ENCODE measurements at places on chromosomes 2 and 18.
A peak's percentile ranks its signal among the peaks of the same experiment; 100 is the strongest.

GRCh38 chr2:191636235-191636543 lies 41.7 kb upstream of the NABP1 start:
- no peak for DNase-seq

- DNase-seq = no peak
Observed at GRCh38 chr2:198242093-198242492, 437.7 kb downstream of the PLCL1 start.

DNA sequence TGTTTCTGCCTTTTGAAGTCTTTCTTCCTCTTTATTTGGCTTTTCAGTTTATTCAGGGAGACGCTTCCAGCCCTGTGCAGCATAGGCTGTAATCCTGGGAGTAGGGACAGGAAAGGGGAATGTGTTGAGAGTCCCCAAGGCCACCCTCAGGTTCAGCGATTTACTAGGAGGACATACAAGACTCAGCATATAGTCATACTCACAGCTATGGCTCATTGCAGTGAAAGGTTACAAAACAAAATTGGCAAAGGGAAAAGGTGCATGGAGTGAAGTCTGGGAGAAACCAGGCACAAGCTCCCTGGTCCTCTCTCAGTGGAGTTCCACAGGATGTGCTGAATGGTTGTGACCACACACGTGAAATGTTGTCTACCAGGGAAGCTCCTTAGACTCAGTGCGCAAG lies 49.6 kb upstream of the ZNF638 start:
- DNase-seq = no peak

- no peak for DNase-seq
Observed at GRCh38 chr18:11096839-11097750, 52.3 kb downstream of the PIEZO2 start.

DNA sequence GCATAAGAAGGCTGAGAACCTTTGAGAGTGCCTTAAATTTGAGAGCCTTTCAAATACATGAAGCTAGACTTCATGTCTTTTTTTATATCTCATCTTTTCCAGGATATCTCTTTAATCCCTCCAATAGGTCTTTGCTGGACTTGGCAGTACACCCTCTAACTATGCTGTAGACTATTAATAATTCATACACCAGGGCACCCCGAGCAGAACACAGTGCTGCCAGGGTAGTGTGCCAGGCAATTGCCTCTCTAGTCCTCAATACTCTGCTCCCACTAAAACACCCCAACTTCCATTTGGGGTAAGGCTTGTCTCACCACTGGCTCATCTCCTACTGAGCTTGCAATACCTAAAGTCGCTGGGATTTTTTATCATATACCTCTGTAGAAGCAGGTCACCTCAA lies 80.8 kb downstream of the VIT start:
- no peak for DNase-seq

GRCh38 chr2:114022360-114023085 lies 132.6 kb downstream of the ACTR3 start:
- no peak for DNase-seq

- no peak for DNase-seq
Observed at GRCh38 chr2:70300771-70301343, 1.0 kb downstream of the FAM136A start.

GRCh38 chr2:23131066-23131575 lies 253.9 kb upstream of the KLHL29 start:
- no peak for DNase-seq

DNA sequence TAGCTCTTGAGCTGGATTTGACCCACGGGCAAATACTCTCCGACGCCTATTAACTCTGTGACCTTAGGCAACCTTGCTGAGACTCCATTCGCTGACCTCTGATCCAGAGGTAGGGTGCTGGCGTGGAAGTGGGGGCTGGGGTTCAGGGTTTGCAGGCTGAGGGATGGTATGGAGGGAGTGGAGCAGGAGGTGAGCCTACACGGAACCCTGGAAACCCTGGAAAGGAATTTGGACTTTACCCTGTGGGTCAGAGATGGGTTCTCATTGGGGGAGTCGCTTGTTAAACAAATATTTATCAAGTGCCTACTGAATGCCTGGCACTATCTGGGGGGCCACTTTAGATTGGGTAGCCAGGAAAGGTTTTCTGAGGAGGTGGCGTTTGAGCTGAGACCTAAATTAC lies 58.2 kb upstream of the FZD7 start:
- no peak for DNase-seq

- no peak for DNase-seq
Observed at GRCh38 chr2:184463866-184464248, 134.5 kb upstream of the ZNF804A start.

GRCh38 chr2:231336700-231337099 lies 58.8 kb upstream of the B3GNT7 start:
- DNase-seq = no peak

GRCh38 chr2:25373269-25373981 lies 31.7 kb upstream of the DNMT3A start:
- no peak for DNase-seq

- no peak for DNase-seq
Observed at GRCh38 chr2:133568172-133568571, at the start of gene NCKAP5. Gene NCKAP5, minus strand, starts transcription at chr2:133568463. Its CDS starts 50,937 bp downstream, at chr2:133517526.

GRCh38 chr18:45835057-45835636 lies 9.7 kb downstream of the SIGLEC15 start:
- DNase-seq = no peak

DNA sequence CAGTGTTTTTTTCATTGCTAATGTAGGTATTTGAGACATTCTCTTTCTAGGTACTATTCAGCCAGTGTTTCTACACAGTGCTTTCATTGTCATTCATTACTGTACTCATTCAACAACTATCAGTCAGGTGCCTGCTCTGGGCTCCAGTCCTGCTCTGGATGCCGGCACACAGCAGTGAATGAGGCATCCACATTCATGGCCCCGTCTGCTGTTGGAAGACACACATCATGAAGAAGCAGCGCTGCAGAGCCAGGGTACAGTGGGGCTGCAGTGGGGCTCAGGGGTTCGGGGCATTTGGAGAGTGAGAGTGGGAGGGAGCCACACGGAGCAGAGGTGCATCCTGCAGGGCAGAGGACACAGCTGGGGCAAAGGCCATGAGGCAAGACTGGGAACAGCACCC lies 737.2 kb upstream of the RAB6C start:
- DNase-seq = no peak

- DNase-seq = peak; percentile 39
Observed at GRCh38 chr2:162297925-162298552, 20.4 kb downstream of the IFIH1 start.

GRCh38 chr2:66872081-66872985 lies 437.4 kb downstream of the MEIS1 start:
- no peak for DNase-seq

DNA sequence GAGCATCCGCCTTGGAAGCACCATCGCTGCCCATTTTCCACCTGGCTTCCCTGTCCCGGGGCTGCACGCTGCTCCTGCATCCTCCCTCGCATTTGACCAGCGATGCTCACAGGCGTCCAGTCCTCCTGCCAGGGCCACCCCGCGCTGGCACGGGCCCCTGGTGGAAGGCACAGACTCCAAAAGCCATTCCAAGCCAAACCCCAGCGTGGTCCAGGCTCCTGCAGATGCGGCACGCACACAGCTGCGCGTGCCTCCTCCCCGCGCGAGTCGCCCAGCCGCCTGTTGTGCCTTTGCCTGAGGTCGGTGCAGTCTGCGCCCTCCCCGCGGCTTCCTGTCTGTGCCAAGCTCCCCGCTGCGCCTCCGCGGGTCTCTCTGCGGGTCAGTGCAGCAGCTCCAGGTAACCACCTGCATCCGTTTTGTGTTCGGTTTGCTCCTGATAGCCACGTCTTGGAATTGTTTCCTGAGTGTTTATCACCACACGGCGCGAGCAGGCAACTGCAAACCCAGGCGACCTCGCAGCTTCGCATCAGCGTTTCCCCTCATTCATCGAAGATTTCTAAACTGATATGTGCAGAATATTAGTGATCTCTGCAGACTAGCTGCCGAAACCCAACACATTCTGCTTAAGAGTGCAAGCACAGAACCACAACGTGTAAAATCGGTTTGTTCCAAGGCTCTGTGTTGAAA lies 65.2 kb upstream of the SALL3 start:
- no peak for DNase-seq
